ENCODE measurements at places on chromosomes 3 and 15. TPM values are rescaled to one million over a fixed set of nuclear protein-coding genes. Genes with fewer than 3 reads are reported as not detected.

NANOGP8 gene
- total RNA-seq, result not detected

ZDHHC3 gene
- total RNA-seq, result 70.1 TPM

GOLGA8J gene
- total RNA-seq, result not detected

CLSTN2 gene
- 0.07 TPM for total RNA-seq

SLC24A5 gene
- total RNA-seq, result 0.07 TPM

SAMD7 gene
- not detected for total RNA-seq

WDR6 gene
- total RNA-seq, result 126 TPM

GPR176 gene
- 46.4 TPM for total RNA-seq

UTS2B gene
- total RNA-seq, result 0.29 TPM

SCN5A gene
- 23.7 TPM for total RNA-seq

RASGRF1 gene
- total RNA-seq, result not detected

NOX5 gene
- 0.07 TPM for total RNA-seq

GOLGA6L10 gene
- total RNA-seq, result 0.40 TPM

PLSCR2 gene
- not detected for total RNA-seq

PLA2G4E gene
- total RNA-seq, result not detected

SKOR1 gene
- 0.07 TPM for total RNA-seq

SLCO2A1 gene
- 2.2 TPM for total RNA-seq

GOLGA6L24 gene
- not detected for total RNA-seq

C3orf62 gene
- 2.1 TPM for total RNA-seq

IQCF5 gene
- not detected for total RNA-seq

IL5RA gene
- total RNA-seq, result not detected

NXPE3 gene
- 11.5 TPM for total RNA-seq

RAB5A gene
- total RNA-seq, result 127 TPM

LMOD3 gene
- not detected for total RNA-seq

LRTM1 gene
- not detected for total RNA-seq

EXD1 gene
- total RNA-seq, result not detected

MEIS2 gene
- total RNA-seq, result 37.7 TPM

CLCN2 gene
- total RNA-seq, result 3.3 TPM

DPPA2 gene
- not detected for total RNA-seq

EPHA3 gene
- total RNA-seq, result not detected

FOXB1 gene
- not detected for total RNA-seq

CCR8 gene
- not detected for total RNA-seq

IL16 gene
- total RNA-seq, result 0.93 TPM

NR2E3 gene
- total RNA-seq, result 0.27 TPM

ISLR gene
- total RNA-seq, result 0.07 TPM

RBP2 gene
- total RNA-seq, result not detected

CSTA gene
- total RNA-seq, result not detected

CYP11A1 gene
- total RNA-seq, result not detected

STRA6 gene
- total RNA-seq, result not detected

ERC2 gene
- total RNA-seq, result 2.8 TPM

ITGB5 gene
- 149 TPM for total RNA-seq

BNC1 gene
- total RNA-seq, result 12.8 TPM

FILIP1L gene
- 30.9 TPM for total RNA-seq

TP63 gene
- total RNA-seq, result not detected

ALDH1A3 gene
- 30.6 TPM for total RNA-seq
